ENCODE measurements at places on chromosomes 6 and 20.
A peak's percentile ranks its signal among the peaks of the same experiment; 100 is the strongest.

GRCh38 chr6:106746652-106747051 lies 117.3 kb downstream of the QRSL1 start:
- H3K27ac ChIP-seq = no peak overlapping the region
- no peak for DNase-seq
- H3K36me3 ChIP-seq = peaks cover 5% of the 10 kb centered on the region

DNA sequence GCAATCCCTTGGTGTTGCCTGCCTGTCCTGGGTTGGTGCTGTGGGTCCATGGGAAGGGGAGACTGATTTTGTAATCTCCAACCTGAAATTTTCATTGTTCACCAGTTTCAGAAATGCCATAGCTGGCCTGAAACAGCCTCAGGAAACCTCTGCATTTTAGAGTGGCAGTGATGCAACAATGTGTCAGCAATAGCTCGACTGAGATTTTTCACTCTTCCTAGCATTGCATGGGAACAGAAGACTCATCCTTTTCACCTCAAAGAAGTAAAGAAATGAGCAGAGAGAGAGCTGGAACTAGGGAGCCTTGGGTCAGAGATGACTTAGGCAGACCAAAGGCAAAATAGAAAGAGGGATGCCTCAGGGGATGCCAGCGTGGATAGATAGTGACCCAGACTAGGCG lies 23.7 kb upstream of the TMEM14A start:
- H3K27me3 ChIP-seq = peaks cover 21% of the 10 kb centered on the region
- DNase-seq = no peak
- peaks cover 4% of the 10 kb centered on the region for H3K4me1 ChIP-seq
- H3K4me3 ChIP-seq = no peak overlapping the region
- no peaks in the 10 kb centered on the region for H3K36me3 ChIP-seq
- no peak overlapping the region for H3K27ac ChIP-seq

DNA sequence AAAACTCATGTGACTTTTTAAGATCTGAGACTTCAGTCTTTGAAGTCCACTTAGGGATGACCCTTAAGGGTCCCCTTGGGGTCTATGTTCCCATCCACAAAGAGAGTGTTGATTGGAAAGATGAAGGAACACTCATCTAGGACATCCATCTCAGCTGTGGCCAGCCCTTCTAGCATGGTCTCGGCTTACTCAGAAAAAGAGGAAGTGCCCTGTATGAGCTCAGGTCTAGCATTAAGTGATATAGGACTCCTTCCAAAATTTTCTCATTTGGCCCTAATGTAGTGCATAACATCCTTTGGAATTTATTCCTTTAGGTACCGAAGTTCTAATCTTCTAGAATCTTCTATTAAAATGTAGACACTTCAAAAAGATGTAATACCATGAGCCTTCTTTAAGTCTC lies 77.4 kb downstream of the NDUFAF5 start:
- no peak overlapping the region for H3K4me3 ChIP-seq
- no peak overlapping the region for H3K27ac ChIP-seq
- no peaks in the 10 kb centered on the region for H3K4me1 ChIP-seq

GRCh38 chr6:37646986-37647764 lies 50.5 kb downstream of the MDGA1 start:
- H3K36me3 ChIP-seq = no peaks in the 10 kb centered on the region
- no peak for DNase-seq
- peaks cover 15% of the 10 kb centered on the region for H3K4me1 ChIP-seq
- H3K27me3 ChIP-seq = peaks cover 48% of the 10 kb centered on the region

GRCh38 chr20:63031251-63032014 lies 24.7 kb upstream of the BHLHE23 start:
- H3K4me1 ChIP-seq = peaks cover 16% of the 10 kb centered on the region
- H3K27ac ChIP-seq = no peak overlapping the region
- no peak overlapping the region for H3K4me3 ChIP-seq
- H3K27me3 ChIP-seq = peaks cover 10% of the 10 kb centered on the region

DNA sequence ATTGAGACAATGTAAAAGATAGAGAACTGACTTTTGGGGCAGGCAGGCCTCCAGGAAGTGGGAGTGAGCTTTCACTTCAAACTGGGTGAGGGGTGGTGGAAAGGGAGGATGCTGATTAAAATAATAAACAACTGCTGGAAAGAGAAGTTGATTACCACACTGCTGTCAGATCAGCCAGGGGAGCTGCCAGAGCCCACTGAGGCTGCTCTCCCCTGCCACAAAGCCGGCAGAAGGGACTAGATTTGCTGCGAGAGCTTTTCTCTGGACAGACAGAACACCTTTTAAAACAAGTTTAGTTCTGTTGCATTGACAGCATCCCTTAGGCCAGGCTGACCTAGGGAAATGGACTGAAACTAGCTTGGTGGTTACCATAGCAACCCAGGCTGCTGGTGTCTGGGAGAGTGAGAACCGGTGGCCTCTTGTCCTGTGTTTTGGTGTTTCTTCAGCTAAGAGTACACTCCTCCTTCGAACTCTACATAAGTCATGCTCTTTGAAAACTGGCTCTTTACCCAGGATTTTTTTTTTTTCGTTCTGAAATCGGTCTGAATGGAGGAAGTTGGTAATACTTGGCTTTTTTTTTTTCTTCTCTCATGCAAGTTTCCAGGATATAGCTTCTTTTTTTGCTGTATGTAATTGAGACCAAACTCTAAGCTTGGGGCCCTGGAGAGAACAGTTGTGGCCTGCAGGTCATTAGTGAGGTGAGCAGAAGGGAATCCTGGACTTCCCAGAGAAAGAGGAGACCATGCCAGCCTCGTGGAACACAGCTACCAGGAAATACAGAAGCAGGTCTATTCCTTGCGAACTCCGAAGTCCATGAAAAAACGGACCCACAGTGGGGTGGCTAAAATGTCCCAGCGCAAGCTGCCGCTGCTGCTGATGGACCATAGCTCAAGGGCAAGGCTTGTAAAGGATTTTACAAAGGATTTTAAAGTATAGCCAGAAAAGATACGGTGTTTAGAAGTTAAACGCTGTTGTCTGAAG lies 374.4 kb downstream of the UTRN start:
- H3K27me3 ChIP-seq = no peaks in the 10 kb centered on the region
- H3K36me3 ChIP-seq = no peaks in the 10 kb centered on the region
- peaks cover 69% of the 10 kb centered on the region for H3K4me1 ChIP-seq
- peak overlapping the region; percentile 95 for H3K27ac ChIP-seq
- peak overlapping the region; percentile 85 for H3K4me3 ChIP-seq

DNA sequence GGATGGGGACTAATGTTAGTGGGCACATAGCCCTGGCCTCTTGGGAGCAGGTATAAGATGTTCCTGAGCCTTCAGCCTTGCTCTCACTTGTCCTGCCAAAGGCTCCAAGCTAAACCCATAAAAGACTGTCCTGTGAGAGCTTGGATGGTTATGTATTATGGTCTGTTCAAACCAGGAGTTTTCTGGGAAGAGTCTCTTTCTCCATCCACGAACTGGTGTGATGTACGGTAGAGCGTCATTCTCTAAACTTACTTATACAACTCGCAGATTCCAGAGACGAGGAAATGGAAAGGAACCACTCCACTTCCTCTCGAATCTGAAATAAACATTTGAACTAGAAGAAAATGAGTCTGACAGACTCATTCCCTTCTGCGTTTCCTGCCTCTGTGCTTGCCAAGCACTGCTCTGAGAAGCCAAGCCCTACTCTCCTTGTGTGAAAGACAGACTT lies 5.3 kb downstream of the SOBP start:
- no peak overlapping the region for H3K27ac ChIP-seq
- peaks cover 8% of the 10 kb centered on the region for H3K4me1 ChIP-seq
- H3K27me3 ChIP-seq = peaks cover 22% of the 10 kb centered on the region
- H3K36me3 ChIP-seq = no peaks in the 10 kb centered on the region
- H3K4me3 ChIP-seq = no peak overlapping the region
- no peak for DNase-seq

DNA sequence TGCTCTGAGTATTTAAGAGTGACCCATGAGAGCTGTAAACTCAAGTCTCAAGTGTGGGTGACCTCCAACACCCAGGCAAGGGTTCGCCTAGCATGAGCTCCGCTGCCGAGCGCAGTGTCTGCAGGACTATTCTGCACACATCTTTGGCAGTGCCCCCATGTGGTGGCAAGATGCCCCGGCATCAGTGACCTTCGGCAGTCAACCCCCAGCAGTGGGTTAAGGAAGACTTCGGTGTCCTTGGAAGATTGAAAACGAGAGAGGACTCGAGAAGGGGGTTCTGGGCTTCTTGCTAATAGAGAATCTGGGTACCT lies 43.1 kb downstream of the RBM38 start:
- H3K4me1 ChIP-seq = peaks cover 81% of the 10 kb centered on the region
- no peaks in the 10 kb centered on the region for H3K27me3 ChIP-seq
- H3K4me3 ChIP-seq = peak overlapping the region; percentile 61
- no peaks in the 10 kb centered on the region for H3K36me3 ChIP-seq
- H3K27ac ChIP-seq = peak overlapping the region; percentile 98

GRCh38 chr20:57693002-57693582 lies 16.7 kb downstream of the PMEPA1 start:
- no peaks in the 10 kb centered on the region for H3K36me3 ChIP-seq
- H3K27ac ChIP-seq = peak overlapping the region; percentile 82
- peaks cover 96% of the 10 kb centered on the region for H3K4me1 ChIP-seq
- DNase-seq = no peak

GRCh38 chr6:46715141-46715540 lies 20.0 kb downstream of the PLA2G7 start:
- no peak for DNase-seq
- no peak overlapping the region for H3K27ac ChIP-seq
- H3K4me1 ChIP-seq = no peaks in the 10 kb centered on the region
- H3K4me3 ChIP-seq = no peak overlapping the region
- H3K36me3 ChIP-seq = no peaks in the 10 kb centered on the region

DNA sequence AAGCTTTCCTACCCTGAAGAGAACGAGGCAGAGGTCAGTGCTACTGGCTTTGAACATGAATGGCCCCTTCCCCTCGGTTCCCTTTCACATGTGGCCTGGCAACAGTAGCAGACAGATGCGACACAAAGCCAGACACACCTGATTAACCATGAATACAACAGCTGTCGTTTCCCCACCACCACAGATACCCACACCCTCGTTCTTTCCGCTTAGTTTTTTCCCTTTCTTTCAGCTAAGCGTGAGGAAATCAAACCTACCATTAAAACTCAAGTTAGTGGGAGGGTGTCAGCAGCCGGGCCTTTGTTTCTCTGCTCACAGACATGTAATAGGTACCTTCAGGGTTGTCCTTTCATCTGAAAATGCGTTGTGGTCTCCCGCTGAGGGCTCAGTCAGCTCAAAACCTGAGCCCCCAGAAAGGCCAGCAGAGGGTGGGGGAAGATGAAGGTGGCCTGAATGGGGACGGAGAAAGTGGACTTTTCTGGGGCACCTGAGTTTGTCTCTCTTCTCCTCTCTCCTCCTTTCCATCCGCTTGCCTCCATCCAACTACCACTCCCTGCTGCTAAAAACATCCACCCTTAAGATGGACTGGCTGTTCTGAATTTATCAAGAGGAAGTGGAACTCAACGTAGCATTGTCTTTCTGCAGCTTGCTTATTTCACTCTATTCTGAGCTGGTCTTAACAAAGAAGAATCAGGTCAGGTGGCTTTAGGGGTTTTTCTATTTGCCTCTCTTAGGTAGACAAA lies 516.6 kb upstream of the JARID2 start:
- H3K4me3 ChIP-seq = peak overlapping the region; percentile 90
- peaks cover 14% of the 10 kb centered on the region for H3K36me3 ChIP-seq
- peak; percentile 81 for DNase-seq
- H3K27me3 ChIP-seq = no peaks in the 10 kb centered on the region
- peak overlapping the region; percentile 100 for H3K27ac ChIP-seq

DNA sequence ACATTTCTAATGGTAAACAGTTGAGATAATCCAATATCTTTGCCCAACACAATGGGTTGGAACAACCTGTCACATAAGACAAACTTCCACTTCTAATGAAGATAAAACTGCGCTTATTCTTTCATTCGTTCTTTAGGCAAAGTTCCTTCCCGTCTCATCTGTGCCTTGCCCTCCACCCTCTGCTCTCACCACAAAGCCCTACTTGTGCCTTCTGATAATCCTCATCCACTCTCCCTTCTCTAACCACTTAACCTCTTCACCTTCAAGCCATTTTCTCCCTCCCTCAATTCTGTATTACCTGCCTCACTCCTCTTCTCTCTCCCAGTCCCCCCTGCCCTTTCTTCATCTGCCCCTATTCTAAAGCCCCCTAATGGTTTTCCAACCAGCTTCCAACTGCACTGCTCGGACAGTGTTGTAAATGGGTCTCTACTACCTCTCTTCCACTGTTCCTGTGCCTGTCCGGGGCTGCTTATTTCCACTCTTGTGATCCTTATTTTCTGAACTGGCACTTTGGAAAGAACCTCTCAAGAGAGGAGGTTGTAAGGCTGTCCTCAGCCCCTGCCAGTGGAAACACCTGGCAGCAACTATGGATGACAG lies 62.9 kb upstream of the MYB start:
- no peak overlapping the region for H3K4me3 ChIP-seq
- no peak overlapping the region for H3K27ac ChIP-seq
- H3K27me3 ChIP-seq = peaks cover 18% of the 10 kb centered on the region
- peaks cover 17% of the 10 kb centered on the region for H3K4me1 ChIP-seq
- no peaks in the 10 kb centered on the region for H3K36me3 ChIP-seq

DNA sequence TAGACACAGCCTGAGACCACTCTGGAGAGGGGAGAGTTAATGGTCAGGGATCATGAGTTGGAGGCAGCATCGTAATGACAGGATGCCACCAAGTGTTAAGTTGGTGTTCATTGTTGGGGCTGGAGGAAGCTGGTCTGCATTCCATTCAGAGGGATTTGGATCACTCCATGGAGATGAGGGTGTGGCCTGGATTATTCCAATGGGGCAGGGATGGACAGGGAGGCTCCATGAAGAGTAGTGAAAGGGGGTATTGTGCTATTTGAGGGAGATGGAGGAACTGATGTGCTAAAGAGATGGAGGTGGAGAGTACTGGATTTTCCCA lies 1.1 kb downstream of the SAPCD1 start:
- no peak overlapping the region for H3K27ac ChIP-seq
- no peak for DNase-seq
- no peaks in the 10 kb centered on the region for H3K36me3 ChIP-seq
- H3K27me3 ChIP-seq = no peaks in the 10 kb centered on the region

- H3K27me3 ChIP-seq = no peaks in the 10 kb centered on the region
- DNase-seq = no peak
- H3K36me3 ChIP-seq = no peaks in the 10 kb centered on the region
- no peaks in the 10 kb centered on the region for H3K4me1 ChIP-seq
These were observed 1279.8 kb downstream of the EPHA7 start for GRCh38 chr6:92139601-92140000.

- peak overlapping the region; percentile 21 for H3K4me3 ChIP-seq
- DNase-seq = no peak
- H3K27ac ChIP-seq = peak overlapping the region; percentile 72
- H3K36me3 ChIP-seq = no peaks in the 10 kb centered on the region
These were observed 13.3 kb downstream of the NFATC2 start for GRCh38 chr20:51529081-51529681.
